ENCODE measurements at places on chromosomes 3 and 15.

DNA sequence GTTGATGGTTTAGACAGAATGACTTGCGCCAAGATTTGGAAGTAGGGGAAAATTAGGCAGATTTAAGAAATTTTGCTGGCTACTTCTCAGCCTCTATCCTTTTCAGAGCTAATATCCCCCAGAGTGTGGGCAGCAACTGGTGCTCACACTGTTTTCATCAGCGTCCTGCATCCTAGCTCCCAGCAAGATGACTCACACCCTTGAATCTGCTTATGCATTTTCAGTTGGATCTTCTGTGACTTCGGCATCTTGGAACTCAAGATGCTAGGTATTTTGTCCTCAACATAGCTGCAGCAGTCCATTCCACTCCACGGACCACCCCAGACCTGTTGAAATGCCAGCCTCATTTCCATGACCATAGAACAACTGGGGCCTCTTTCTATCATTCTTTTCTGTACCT lies 336.1 kb upstream of the NR2F2 start:
- no peak for DNase-seq

DNA sequence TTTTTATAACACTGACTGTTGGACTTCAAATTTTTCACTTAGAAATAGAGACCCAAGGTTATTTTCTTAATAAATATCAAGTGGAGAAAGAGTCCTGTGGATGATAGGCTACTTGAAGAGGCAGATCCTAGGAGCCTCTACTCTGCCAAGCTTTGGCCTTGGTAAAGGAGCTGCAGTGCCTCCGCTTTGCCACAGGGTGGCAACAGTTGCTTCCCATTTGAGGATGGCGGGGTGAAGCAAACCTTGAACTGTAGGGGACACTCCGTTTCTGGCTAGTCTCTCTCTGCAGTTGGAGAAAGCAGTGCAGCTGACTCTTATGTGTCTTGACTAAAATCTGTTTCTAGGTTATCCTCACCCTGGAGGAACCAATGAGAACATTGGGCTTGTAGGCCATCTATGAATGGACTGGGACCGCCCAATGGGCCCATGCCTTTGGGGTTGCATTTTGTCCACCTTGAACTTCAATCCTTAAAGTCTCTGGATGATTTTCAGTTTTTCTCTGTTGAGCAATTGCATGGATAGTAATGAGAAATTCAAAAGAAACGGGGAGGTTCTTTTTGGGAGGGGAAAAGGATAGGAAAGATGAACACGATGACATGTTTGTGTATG lies 9.8 kb downstream of the SCG5 start:
- peak; percentile 68 for DNase-seq

- no peak for DNase-seq
Observed at GRCh38 chr3:195788711-195789581, 22.8 kb downstream of the MUC4 start.

DNA sequence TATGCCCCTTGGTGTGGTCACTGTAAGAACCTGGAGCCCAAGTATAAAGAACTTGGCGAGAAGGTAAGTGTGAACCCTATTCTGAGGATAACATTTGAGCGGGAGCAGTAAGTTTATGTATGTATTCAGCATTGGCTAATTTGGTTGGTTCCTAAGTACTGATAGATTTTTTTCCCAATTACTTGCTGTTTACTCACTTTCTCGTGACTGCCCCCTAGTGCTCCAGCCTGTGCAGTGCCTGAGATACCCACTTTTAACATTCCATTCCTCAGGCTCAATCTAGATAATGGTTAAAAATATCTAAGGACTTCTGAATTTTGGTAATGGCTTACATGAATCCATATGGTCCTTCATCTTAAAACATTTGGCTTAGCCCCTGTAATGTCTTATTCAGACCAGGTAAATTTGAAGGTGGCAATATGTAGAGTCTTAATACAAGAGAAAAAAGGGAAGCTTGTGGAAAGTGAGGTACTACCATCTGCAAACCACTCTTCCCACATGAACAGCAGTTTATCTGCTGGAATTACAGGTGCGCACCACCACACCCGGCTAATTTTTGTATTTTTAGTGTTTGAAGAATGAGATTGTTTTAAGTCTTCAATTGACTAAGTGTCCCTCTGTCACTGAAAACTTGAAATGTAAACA lies 7.1 kb downstream of the ELL3 start:
- peak; percentile 74 for DNase-seq

DNA sequence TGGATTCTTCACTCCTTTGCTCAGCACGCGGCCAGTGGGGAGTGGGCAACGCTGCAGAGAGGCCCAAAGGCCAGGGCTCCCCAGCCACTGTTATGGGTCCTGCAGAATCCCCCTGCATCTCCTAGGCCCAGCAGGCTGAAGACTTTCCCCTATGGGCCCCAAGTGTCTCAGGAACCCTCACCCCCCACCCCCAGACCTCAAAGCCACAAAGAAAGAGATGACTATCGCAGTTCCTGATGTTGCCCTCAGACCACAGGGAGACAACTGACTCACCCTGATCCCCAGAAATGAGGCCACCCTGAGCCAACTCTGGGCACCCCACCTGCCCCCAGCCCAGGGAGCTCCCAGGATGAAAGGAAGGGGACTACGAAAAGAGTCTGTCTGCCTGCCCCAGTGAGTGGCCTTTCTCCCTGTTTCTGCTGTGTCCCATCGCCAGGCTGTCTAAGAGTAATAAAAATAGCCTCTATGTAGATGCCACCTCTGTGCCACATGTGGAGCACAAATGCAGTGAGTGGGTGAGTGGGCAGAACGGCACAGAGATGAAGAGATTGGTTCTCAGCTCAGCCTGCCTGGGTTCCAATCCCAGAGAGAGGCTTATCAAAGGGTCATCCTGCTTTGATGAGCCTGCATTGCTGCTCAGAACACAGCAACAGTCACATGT lies 283.0 kb downstream of the UACA start:
- peak; percentile 20 for DNase-seq

DNA sequence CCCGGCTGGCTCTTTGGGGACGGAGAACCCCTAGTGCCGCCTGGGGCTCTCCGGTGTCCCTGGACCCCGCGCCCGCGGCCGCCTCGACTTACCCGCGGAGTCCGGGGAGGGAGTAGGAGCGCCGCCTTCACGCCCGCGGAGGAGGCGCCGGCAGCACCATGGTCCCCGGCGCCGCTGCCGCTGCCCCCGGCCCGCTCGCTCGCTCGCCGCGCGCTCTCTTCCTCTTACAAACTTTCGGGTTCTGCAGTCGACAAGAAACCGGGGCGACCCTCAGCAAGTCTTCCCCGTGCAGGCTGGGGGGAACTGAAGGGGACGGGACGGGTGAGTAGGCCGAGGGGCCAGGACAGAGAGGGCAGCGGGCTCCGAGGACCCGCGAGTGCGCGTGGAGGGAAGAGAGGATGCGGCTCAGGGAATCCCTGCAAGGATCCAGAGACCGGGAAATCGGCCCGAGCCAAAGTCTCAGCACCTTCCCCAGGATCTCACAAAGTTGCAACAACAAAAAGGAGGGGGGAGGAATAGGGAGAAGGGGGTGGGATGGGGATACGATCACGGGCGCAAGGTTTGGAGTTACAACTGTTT lies 2.0 kb downstream of the FOXP1 start:
- peak; percentile 39 for DNase-seq

GRCh38 chr3:15331606-15332404 lies 581 bp downstream of the SH3BP5 start:
- no peak for DNase-seq

DNA sequence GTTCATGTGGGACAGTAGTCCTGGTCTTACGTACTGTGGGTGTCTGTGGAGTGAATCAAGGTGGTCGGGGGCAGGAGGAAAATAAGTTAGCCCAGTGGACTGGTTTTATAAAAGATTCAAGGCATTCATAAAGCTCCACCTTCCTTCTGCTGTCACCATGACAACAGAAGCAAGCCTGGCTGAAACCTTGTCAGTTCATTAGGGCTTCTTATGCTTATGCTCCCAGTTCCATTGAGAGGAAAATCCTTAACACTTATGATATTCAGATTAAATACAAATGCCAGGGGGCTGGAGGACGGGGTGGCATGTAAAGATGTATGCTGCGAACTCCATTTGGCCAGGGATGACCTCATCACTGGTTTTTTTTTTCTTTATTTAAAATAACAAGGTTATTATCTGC lies 283.1 kb upstream of the ATP10A start:
- no peak for DNase-seq

DNA sequence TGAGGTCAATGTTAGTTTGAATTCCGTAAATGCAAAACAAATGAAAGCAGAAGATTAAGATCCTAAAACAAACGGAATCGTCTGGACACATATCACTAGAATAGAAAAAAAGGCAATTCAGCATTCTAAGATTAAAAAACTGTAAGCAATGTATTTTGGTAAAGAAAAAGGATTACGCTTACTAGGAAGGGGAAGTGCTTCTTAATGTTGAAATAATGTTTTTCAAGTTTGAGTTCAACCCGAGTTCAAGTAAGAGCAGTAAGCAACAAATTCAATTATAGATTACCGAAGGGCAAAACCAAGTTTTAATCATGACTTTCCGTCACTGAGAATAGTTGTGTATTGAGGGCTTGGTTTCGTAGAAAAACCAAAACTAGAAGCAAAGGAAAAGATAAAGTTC lies 637 bp downstream of the CIP2A start:
- DNase-seq = peak; percentile 79

GRCh38 chr15:66628976-66629723 lies 63.4 kb upstream of the LCTL start:
- no peak for DNase-seq

GRCh38 chr3:179181993-179182551 lies 33.9 kb downstream of the PIK3CA start:
- DNase-seq = peak; percentile 24

- DNase-seq = peak; percentile 27
Observed at GRCh38 chr3:114499976-114500375, 206.1 kb downstream of the TIGIT start.

- no peak for DNase-seq
Observed at GRCh38 chr3:52880047-52880446, 17.3 kb downstream of the STIMATE start.

DNA sequence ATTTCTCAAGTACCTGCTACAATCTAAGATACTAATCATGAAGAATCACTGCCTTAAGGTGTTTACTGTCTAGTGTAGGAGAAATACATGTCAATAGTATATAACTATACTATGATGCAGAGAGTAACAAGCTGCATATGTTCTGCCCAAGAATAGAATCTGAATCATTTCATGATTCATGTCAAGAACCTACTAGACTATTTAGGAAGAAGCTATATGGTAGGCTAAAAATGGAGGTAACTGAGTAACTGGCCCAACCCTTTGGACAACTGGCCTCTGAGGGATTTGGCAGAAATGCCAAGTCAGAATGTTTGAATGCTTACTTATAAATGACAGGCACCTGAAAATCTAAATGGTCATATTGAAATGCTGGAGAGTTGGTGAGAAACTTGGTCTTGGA lies 59.9 kb upstream of the DGKG start:
- no peak for DNase-seq

DNA sequence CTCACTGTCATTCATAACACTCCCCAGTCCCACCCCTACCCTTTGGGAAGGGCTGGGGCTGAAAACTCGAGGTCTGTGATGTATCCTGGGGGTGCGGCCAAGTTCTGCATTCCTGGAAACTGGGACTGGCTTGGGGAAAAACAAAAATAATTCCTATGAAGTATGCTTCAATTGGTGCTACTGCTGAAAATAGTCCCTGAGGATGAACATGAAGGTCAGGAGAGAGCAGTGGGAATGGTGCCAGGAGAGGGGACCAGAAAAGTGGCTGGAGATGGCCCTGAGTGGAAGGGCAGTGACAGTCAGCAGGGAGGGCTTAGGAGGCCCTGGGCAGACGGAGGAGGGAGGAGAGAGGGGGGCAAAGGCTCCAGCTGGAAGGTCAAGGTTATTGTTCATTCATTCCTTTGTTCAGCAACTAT lies 4.8 kb upstream of the ISLR start:
- no peak for DNase-seq

- DNase-seq = no peak
Observed at GRCh38 chr3:133130168-133130567, 92.0 kb downstream of the TMEM108 start.

DNA sequence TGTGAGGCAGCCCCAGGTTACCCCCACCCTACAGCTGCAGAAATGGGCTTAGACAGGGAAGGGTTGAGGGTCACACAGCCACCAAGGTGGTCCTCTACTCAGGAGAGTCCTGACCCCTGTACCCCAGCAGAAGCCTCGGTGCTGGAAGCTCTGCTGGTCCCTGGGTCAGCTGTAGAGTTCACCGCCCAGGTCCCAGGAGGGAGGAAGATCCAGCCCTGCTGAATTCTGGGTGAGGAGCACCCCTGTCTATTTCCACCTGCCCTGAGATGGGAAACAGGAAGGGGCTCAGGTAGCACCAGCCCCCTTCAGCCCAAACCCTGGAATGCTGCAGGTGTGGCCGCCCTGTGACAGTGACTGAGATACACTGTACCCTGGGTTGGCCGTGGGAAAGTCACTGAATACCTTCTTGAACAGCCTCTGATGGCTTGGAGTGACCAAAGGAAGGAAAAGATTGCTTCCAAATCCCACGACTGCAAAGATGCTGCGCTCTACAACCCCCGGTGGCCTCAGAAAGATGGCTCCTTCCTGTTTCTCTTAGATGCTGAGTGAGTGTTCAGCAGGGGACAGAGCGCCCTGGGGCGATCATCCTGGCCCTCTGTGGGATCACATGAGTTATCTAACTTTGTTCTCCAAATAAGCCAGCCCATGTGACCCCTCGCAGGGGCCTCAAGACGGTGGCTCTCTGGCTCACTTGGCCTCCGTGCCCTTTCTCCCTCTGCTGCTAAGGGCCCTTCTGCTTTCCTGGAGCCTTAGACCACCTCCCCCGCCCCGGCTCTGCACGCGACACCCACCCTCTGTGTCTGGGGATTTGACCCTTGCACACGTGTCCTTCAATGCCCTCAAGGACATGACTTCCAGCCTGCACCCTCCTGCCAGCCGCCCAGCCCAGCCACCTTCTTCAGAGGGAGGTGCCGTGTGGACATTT lies 141.9 kb downstream of the NSMCE3 start:
- DNase-seq = no peak

- peak; percentile 50 for DNase-seq
Observed at GRCh38 chr15:50109076-50109987, 9.7 kb downstream of the ATP8B4 start.

Measured in AML-193 (cell line).